ENCODE measurements at places on chromosomes 2 and 18. TPM values are rescaled to one million over a fixed set of nuclear protein-coding genes. Genes with fewer than 3 reads are reported as not detected.

PSMA8 gene
- not detected for total RNA-seq

SKOR2 gene
- total RNA-seq: not detected

GREB1 gene
- 7.4 TPM for total RNA-seq

CCDC88A gene
- 77.1 TPM for total RNA-seq

PRSS56 gene
- not detected for total RNA-seq

- DNase-seq: no peak
Observed at GRCh38 chr2:26195040-26195984, 22.4 kb downstream of the GAREM2 start.

DNA sequence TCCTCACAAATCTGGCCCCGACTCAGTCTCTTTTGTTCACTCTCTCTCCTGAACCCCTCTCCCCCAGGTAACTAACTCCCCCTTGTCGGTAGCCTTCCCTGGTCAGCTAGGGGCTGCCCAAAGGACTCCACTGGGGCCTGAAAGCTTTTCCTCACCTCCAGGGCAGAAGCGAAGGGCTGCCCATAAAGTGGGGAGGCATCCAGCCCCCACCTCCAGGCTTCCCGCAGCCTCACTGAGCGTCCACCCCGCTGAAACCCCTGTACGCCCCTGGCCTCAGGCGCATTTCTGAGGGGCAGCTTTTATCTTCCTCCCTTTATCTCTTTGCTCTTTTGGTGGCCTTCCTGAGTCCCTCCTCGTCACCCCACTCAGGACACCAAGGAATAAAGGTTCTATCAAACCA is 249.3 kb downstream of the CYP26B1 start:
- peak; percentile 62 for DNase-seq

DNA sequence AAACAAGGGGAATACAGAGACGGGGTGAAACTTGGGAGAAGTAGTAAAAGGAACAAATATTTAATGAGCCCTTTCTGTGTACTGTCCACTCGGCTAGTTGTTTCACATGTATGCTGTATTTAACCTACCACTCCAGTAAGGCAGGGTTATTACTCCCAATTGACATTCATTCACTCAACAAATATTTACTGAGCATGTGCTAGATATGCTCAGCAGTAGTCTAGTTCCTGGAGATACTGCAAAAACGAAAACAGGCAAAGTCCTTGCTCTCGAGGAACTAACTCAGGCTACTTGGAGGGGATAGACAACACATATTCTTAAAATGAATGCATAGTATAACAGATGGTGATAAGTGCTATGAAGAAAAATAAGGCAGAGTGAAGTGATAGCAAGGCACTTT is 207.3 kb downstream of the SS18 start:
- no peak for DNase-seq

GRCh38 chr2:156455361-156455975 is 19.3 kb downstream of the GPD2 start:
- no peak for DNase-seq

GRCh38 chr18:26960911-26961310 is 95.4 kb upstream of the AQP4 start:
- no peak for DNase-seq

DNA sequence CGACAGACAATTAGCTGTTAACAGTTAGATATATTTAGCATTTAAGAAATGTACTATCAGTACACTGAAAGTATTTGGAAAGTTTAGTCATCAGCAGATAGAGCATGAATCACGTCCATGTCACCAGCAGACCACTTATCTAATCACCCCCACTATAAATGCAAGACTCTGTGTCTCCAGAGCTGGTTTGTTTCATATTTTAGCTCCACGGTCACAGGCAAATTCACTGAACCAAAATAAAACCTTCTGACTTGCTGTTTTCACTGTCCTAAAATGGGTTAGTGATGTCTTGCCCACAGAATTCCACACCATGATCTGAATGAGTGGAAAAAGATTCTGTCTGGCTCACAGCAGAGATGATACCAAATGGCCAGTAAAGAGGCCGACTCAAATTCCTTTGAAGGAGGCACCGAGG is 64.9 kb downstream of the CDH2 start:
- no peak for DNase-seq

GRCh38 chr2:660586-661359 is 16.4 kb downstream of the TMEM18 start:
- no peak for DNase-seq

- DNase-seq: no peak
Observed at GRCh38 chr2:215260097-215260677, 51.7 kb upstream of the ATIC start.

DNA sequence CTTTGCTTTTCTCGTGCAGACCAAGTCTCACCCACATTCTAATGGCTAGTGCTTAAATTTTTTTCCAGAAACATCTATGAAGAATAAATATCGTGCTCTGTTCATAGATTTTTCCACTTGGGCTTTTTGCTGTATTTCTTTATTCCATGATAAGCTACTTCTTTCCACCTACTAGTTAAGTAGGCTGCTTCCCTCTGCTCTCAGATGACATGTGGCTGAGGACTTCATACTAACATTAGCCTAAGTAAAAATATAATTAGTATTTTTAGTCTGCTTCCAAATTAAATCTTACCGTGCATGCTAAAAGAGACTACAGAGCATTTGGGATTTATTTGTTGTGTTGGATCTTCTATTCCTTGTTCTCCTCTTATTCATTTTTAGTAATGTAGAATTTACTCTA is 102.4 kb downstream of the SH3RF3 start:
- no peak for DNase-seq

DNA sequence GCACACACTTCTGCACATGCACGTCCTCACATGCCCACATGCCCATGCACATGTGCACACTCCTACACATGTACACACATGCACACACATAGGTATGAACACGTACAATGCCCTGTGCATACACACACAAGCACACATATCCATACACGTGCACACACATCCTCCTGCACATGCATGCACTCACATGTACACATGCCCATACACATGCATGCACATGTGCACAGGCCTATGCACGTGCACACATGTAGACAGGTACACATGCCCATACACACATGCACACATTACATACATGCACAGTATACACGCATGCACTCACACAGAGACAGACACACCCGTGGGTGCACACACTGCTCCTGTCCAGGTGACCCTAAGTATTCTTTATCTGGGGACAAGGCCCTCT is 34.3 kb downstream of the GPC1 start:
- peak; percentile 65 for DNase-seq

- DNase-seq: no peak
Observed at GRCh38 chr18:63192126-63192884, 127.3 kb downstream of the BCL2 start.

DNA sequence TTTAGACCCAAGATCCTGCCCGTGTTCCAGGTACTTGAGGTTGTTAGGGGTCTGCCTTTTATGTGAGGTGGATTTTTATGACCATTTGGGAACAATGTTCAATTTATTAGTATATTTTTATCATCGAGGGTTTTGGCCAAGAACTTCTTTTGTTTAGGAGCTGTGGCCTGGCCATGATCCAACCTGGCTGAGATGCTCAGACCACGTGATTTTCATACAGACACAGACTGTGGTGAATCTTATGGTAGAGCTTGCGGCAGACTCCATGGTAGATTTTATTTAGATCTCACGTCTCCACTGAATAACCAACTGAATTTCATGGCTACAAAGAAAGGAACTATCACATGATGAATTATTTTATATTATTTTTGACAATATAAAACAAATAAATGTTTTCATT is 405.5 kb upstream of the VWC2L start:
- no peak for DNase-seq

DNA sequence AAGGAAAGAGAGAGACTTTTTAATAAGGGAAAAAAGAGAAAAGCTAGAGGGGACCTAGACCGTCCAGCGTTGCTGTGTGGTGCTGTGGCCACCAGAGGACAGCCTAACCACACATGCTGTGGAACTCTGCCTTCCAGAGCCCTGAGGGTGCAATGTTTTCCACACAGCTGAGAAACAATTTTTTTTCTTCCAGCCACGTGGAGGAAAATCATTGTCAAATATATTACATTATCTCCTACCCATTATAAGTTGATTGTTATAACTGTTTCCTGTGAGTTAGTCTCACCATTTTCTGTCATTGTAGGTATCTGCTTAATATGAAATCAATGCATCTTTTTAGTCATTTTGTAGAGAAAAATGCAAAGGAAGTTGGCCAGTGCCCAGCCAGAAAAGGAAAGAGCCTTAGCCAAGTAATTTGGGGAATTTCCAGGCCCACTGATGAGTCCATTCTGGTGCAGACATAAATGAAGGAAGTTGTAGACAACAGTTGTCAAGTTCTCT is 5.9 kb upstream of the MRPL19 start:
- peak; percentile 90 for DNase-seq

- DNase-seq: no peak
Observed at GRCh38 chr2:181697126-181697525, 16.8 kb upstream of the NEUROD1 start.

All from posterior vena cava (tissue), 2 donors.